Sciatic nerve (tissue), 2 donors: ENCODE measurements at places on chromosomes 4 and X.

- no peak for DNase-seq
Observed at GRCh38 chr4:168845897-168846296, 164.2 kb downstream of the CBR4 start.

DNA sequence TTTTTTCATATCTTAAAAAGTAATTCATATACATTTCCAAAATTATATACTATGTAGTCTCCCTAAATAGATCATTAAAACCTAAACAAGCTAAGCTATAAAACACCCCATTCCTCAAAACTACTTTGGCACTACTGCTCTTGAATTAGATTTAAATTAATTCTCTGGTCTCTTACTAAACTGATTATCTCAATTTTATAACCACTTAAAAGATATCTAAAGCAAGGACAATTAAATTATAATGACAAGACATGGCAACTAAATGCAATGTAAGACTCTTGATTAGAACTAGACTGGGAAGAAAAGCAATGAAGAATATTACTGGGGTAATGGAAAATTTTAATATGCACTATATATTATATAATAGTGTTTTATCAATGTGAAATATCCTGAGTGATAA lies 27.9 kb downstream of the TMEM184C start:
- DNase-seq = no peak

- DNase-seq = no peak
Observed at GRCh38 chrX:18278449-18278848, 57.8 kb upstream of the BEND2 start.

DNA sequence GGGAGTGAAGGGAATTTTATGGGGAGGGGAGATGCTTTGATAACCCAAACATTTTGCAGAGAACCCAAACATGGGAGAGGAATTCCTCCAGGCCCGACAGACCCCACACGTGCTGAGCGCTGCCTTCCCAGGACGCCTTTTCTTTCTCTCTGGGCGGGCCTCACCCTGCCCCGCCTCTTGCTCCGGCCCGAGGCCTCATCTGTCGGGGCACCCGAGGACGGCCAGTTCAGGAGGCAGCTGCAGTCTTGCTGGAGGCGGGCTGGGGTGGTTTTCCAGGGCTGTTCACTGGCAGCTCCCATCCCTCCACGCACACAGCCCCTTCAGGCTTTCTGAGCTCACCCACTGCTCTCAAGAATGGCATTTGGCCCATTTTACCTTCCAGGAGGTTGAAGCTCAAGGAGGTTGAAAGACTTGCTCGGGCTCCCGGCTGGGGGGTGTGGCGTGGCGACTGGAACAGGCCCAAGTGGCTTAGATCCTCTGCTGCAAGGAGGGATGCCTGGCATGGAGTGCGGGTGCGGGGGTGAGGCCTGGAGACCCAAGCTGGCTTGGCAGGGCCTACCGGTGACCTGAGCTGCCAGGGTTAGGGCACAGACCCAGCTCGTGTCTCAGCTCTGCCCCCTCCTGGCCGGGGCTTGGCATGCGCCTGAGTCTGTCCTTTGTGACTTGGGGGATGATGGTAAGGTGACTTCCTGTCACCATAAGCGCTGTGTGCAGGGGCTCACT lies 99.2 kb downstream of the PSAPL1 start:
- peak; percentile 74 for DNase-seq

DNA sequence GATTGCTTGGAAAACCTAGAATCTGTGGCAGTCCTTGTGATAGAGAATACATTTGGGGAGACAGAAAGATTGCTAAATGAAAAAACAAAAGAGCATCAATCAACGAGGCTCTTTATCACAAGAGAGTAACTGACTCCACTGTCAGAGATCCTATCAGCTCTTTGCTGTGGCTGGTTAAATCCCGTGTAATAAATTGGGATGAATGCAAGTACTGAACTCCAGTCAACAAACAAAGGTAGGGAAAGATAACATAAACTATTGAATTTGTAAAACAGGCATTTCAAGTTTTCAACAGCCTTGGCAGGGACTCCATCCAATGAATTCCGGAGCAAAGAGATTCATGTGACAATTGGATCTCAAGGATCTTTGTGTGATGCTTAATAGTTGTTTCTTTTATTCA lies 21.3 kb downstream of the MMRN1 start:
- DNase-seq = no peak

GRCh38 chrX:116493271-116493670 lies 30.5 kb upstream of the CT83 start:
- DNase-seq = no peak

DNA sequence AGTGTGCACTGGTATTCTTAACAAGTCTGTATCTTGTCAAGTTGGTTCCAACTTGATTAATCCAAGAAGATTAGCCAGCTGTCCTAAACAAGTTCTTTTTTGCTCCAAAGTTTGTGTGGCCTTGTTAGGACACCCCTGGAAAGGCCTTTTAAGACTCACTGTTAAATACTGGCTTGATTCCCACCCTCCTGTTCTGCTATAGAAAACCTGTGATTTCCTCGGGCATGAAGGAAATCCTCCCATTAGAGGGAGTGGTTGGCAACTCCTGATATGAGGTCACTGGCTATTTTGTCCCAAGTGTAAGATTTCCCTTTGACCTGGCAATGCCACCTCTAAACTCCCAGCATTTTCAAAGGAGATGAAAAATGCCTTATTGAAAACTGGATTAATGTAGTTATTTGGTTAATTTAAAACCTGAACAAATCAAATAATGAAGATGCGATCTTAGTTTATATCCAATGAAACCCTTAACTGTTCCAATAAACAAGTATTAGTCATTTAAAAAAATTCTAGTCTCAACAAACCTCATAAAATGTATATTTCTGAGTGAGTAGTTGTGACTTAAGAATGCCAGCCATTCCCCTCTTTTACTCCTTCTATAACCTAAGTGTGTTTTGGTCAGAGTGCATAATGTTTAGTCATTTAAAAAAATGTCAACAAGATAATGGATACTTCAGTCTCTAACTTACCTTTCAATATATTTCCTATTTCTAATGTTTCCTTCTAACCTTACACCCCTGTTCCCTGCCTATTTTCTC lies 94.4 kb downstream of the NPNT start:
- no peak for DNase-seq

DNA sequence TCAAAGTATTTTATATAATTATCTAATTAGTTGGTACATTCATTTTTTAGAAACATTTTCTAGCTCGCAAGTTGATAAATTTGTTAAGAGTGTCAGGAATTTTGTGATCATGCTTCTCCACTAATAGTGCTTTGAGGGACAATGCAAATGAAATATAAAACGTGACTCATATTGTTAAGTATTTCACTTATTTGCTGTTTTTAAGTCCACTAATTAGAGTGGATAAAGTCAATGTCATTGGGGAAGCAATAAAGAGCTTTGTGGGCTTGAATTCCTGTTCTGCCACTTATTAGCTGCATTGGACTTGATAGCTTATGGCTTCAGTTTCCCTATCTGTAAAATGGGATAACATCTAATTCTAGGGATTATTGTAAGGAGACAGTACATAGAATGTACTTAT lies 26.5 kb upstream of the ANAPC4 start:
- no peak for DNase-seq

DNA sequence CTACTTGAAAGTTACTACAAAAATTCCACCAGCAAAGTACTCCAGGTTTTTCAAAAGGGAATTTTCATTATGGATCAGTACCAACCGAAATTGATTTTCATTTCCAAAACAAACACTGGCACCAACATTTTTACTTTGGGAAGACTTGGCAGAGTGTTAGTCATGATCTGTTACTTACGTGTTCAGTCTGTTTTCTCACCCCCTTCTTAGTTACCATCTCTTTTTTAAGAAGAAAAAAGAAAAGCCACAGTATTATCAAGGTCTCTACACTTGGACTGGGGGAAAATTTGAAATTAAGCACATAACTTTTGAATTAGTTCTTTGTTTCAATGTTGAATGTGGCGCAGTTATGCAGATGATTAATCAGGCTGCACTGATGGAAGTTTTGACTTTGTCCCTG lies 27.5 kb downstream of the RBBP7 start:
- no peak for DNase-seq

- DNase-seq = no peak
Observed at GRCh38 chrX:140817943-140818342, 108.4 kb downstream of the LINC00632 start.

DNA sequence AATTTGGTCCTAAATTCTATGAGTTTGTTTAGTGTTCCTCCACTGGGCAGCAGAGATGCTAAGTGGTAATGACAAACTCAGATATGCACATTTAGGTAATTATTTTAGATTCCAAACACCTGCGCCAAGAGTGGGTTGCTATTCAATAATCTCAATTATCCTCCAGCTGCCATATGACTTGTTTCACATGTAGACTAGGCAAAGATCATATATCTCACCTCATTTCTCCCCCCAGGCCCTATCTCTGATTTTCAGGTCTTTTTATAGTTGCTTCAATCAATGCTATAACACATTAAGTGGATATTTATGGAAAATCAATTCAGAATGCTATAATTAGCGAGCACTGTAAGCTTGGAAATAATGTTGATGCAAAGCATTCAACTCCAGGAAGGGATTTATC lies 217.6 kb downstream of the KCTD8 start:
- DNase-seq = no peak

GRCh38 chr4:94277534-94277933 lies 65.1 kb downstream of the HPGDS start:
- no peak for DNase-seq

DNA sequence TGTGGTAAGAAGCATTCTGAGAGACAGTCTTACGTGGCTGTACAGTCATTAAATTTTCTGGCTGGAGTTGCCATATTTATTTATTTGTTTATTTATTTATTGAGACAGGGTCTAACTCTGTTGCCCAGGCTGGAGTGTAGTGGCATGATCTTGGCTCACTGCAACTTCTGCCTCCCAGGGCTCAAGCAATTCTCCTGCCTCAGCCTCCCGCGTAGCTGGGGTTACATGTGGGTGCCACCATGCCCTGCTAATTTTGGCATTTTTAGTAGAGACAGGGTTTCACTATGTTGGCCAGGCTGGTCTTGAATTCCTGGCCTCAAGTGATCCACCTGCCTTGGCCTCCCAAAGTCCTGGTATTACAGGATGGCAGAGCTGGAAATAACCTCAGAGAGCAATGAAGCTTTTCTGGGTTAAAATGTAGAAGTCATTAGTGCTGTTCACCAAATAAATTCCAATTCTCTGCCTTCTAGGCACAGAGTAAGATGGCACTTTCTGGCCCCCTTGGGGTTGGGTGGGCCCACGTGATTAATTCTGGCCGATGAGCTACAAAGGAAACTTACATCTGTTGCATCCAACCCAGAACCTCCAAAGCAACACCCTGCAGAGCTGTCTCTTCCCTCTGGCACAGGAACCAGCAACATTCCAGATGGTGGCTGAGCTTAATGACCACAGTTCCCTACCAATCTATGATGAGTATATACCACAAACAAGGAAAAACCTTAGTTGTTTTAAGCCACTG lies 4.5 kb downstream of the MRFAP1 start:
- no peak for DNase-seq
